Pancreas (tissue), 10 donors: ENCODE measurements at places on chromosomes 2 and 18. TPM values are rescaled to one million over a fixed set of nuclear protein-coding genes. Genes with fewer than 3 reads are reported as not detected.

Gene HOXD10
- total RNA-seq: not detected

- no peak overlapping the region for H3K27ac ChIP-seq
- no peaks in the 10 kb centered on the region for H3K4me1 ChIP-seq
- DNase-seq: no peak
- H3K27me3 ChIP-seq: no peaks in the 10 kb centered on the region
These were observed 62.5 kb upstream of the SH3RF3 start for GRCh38 chr2:109066501-109066900.

DNA sequence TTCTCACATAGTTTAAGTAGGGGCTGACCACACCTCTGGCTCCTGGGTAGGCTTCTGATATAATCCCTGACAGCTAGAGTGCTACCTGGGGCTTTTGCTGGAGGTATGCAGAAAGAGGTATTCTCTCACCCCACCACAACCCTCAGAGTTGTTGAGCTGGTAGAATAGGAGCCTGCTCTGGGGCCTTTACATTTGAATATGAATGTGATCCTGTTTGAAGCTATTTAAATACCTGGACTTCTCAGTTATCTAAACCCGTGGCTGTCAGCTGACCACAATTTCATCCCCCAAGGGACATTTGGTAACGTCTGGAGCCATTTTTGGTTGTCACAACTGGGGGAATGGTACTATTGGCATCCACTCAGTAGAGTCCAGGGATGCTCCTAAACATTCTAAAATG, 669.1 kb downstream of the SATB2 start:
- no peak overlapping the region for H3K4me3 ChIP-seq
- no peaks in the 10 kb centered on the region for H3K4me1 ChIP-seq
- no peak overlapping the region for H3K27ac ChIP-seq
- no peaks in the 10 kb centered on the region for H3K36me3 ChIP-seq
- no peaks in the 10 kb centered on the region for H3K27me3 ChIP-seq

GRCh38 chr2:119958670-119959268, 54.1 kb upstream of the EPB41L5 start:
- no peaks in the 10 kb centered on the region for H3K4me1 ChIP-seq
- no peak for DNase-seq
- H3K36me3 ChIP-seq: peaks cover 10% of the 10 kb centered on the region
- H3K27me3 ChIP-seq: no peaks in the 10 kb centered on the region

Gene C2orf76
- total RNA-seq: 6.1 TPM

DNA sequence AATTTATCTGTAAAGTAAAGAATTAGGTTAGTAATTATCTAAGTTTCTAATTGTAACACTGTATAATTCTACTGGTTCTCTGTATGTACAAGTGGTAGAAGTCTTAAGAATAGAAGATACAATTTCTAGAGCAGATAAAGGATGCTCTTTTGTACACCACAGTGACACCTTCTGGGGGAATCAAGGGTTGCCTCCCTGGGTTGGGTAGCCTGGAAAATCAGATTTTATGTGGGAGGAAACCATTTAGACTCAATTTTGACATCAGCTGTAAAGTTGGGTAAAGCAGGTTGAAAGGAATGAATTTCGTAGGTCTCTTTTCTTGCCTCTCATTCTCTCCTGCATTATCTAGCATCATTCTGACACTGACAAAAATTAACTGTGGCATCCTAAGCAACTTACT, 354.8 kb downstream of the DCC start:
- H3K4me1 ChIP-seq: no peaks in the 10 kb centered on the region
- H3K36me3 ChIP-seq: no peaks in the 10 kb centered on the region
- no peak overlapping the region for H3K27ac ChIP-seq
- H3K4me3 ChIP-seq: no peak overlapping the region
- H3K27me3 ChIP-seq: no peaks in the 10 kb centered on the region

DNA sequence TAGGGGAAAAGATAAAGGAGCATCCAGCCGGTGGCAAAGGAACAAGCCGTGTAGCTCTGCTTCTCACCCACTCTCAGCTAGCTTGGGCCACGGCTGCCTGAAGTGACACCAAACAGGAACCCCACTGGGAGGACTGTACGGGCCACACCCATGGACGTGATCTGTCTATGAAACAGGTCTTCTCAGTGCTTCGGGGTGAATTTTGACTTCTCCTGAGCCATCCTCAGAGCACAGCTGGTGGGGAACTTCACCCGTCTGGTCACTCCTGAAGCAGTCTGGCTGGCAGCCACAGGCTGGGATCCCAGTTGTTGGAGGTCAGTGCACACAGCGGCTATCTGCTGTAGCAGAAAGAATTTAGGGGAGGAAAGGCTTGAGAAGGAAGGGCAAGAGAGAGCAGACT, 223.8 kb downstream of the FAM210A start:
- H3K27ac ChIP-seq: no peak overlapping the region
- H3K27me3 ChIP-seq: no peaks in the 10 kb centered on the region
- H3K4me3 ChIP-seq: no peak overlapping the region
- H3K4me1 ChIP-seq: peaks cover 7% of the 10 kb centered on the region

DNA sequence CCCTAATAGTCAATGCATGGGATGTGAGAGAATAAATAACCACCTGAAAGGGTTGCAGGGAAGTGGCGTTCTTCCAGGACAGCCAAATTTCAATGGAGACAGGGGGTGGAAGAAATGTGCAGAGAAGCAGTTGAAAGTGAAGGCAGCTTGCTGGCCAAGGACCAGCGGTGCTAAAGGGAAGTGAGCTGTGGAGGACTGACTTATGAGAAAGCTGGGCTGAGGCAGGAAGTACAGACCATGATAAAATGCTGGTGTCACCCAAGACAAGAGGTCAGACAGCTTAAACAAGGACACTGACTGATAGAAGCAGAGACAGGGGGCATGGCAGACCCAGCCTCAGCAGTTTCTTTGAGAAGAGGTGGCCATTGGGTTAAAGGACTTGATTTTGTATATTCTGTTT, 106.7 kb downstream of the DTNB start:
- no peak for DNase-seq
- no peaks in the 10 kb centered on the region for H3K27me3 ChIP-seq
- no peak overlapping the region for H3K4me3 ChIP-seq
- H3K27ac ChIP-seq: no peak overlapping the region
- H3K4me1 ChIP-seq: peaks cover 6% of the 10 kb centered on the region

- H3K36me3 ChIP-seq: no peaks in the 10 kb centered on the region
- H3K27me3 ChIP-seq: no peaks in the 10 kb centered on the region
- no peak for DNase-seq
- no peak overlapping the region for H3K4me3 ChIP-seq
- H3K4me1 ChIP-seq: no peaks in the 10 kb centered on the region
- H3K27ac ChIP-seq: no peak overlapping the region
These were observed 159.8 kb downstream of the KLHL29 start for GRCh38 chr2:23544589-23545295.

Gene CTAGE1
- not detected for total RNA-seq

GRCh38 chr2:24877646-24878045, 42.4 kb downstream of the ADCY3 start:
- no peak overlapping the region for H3K27ac ChIP-seq
- no peak overlapping the region for H3K4me3 ChIP-seq
- no peaks in the 10 kb centered on the region for H3K4me1 ChIP-seq
- DNase-seq: no peak
- no peaks in the 10 kb centered on the region for H3K36me3 ChIP-seq

DNA sequence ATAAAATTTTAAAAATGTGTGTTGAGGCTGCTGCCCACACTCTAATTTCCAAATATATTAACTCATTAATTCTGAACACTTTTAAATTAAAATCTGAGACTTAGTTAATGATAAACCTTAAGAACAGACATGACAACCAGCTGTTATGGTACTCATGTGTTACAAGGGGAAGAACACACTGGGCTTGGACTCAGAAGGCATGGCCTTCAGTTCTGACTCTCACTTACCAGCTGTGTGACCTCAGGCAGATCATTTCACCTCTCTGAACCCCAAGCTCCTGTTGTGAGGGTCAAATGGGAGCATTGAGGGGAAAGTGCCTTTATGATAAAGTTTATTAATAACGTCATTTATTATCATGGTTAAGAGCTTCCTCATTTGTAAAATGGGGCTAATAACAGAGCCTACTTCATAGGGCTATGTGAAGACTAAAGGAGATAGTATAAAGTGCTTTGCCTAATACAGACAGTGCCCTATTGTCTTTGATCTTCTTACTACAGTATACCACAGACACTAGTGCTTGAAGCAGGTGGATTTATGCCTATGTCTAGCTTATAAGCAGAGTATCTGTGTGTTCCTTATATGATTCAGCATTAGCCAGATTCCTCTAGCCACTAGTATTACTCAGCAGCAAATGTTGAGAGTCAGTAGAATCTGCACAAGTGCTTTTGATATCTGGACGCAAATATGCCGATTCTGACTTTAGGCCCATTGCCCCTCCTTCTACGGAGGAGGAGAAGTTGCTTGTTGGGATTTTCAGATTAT, 99.6 kb downstream of the SGPP2 start:
- H3K4me3 ChIP-seq: no peak overlapping the region
- H3K4me1 ChIP-seq: no peaks in the 10 kb centered on the region
- H3K27me3 ChIP-seq: no peaks in the 10 kb centered on the region
- DNase-seq: no peak

DNA sequence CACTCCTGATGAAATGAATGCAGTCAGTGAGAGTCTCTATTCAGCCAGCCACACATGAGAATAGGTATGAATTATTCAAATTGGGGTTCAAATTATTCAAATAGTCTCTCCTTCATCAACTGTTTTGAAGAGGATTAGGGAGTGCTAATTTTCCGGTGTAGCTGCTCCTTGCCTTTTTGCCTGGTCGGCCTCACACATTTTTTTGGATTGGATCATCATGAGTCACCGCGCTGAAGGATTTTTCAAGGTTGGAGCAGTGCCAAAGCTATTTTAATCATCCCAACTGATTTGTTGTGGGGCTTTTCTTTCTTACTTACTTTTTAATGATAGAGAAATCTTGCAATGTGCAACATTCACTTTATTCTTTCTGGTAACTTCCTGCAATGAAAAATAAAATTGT, 2.4 kb upstream of the DTNA start:
- H3K27ac ChIP-seq: no peak overlapping the region
- H3K4me1 ChIP-seq: peaks cover 4% of the 10 kb centered on the region
- DNase-seq: no peak
- no peaks in the 10 kb centered on the region for H3K27me3 ChIP-seq
- no peaks in the 10 kb centered on the region for H3K36me3 ChIP-seq
- H3K4me3 ChIP-seq: no peak overlapping the region

DNA sequence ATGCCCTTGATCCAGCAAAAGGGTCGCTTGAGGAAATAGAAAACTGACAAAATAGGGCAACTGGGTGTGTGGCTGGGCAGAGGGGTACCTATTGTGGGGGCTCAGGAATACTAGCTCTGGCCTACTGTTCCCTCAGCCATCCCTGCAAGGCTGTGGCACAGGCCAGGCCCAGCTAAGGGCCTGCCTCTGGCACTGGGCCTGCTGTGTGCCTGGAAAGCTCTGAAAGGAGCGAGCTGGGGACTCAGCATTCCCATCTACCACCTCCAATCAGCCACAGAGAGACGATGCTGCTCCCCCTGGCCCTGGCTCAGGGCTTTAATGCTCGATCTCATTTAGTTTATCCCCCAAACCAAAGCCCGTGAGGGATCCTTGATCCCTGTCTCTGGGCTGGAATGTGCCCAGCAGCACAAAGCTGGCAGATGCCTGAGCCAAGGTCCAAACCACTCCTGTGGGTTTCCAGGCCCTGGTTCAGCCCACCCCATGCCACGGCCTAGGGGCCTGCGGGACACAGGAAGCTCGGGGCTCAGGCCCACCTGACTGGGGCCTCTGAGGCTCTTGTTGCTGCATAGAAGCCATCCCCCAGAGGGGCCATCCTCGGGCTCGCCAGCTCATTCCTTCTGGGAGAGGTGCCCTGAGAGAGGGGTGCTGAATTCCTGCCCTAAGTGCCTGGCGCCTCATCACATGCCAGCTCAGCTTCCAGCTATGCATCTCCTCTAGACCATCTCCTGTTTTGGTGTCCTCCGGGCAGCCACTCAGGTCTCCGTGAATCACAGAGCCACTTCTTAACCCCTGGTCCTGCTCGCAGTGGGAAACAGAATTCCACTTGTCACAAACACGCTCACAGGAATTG, 43.0 kb upstream of the KCNF1 start:
- no peaks in the 10 kb centered on the region for H3K4me1 ChIP-seq
- no peak overlapping the region for H3K27ac ChIP-seq
- no peak for DNase-seq
- H3K36me3 ChIP-seq: no peaks in the 10 kb centered on the region

GRCh38 chr2:65818873-65819451, 386.6 kb upstream of the SPRED2 start:
- DNase-seq: no peak
- no peaks in the 10 kb centered on the region for H3K4me1 ChIP-seq
- H3K27ac ChIP-seq: no peak overlapping the region
- H3K27me3 ChIP-seq: no peaks in the 10 kb centered on the region
- no peaks in the 10 kb centered on the region for H3K36me3 ChIP-seq

Gene CDH20
- not detected for total RNA-seq

- H3K27me3 ChIP-seq: no peaks in the 10 kb centered on the region
- no peak overlapping the region for H3K27ac ChIP-seq
- H3K4me3 ChIP-seq: no peak overlapping the region
- no peaks in the 10 kb centered on the region for H3K36me3 ChIP-seq
These were observed 73.3 kb downstream of the NDUFA10 start for GRCh38 chr2:239951825-239952224.

Gene MTIF2
- 16.8 TPM for total RNA-seq

Gene HMSD
- not detected for total RNA-seq
